Spleen (tissue), 13 donors: ENCODE measurements at places on chromosomes 7 and 10. TPM values are rescaled to one million over a fixed set of nuclear protein-coding genes. Genes with fewer than 3 reads are reported as not detected.

Gene GPR146
- 18.4 TPM for total RNA-seq

Gene CC2D2B
- total RNA-seq = 3.3 TPM

Gene MYOZ1
- total RNA-seq = 2.1 TPM

Gene BAMBI
- total RNA-seq = 26.6 TPM

DNA sequence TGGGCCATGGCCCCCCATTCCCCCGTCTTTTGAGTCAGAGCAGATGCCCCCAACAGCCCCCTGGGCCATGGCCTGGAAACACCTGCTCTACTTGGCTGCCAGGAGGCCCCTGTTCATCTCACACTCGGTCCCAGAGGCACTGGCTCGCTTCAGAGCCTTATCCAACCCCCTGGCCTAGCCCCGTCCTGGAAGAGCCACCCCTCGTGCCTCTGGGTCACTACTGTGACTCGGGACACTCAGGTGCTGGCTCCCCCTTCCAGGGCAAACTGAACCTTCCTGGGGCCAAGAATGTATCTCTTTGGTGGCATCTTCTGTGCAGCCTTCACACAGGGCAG is 7.0 kb downstream of the POLR2J start:
- no peak overlapping the region for H3K4me3 ChIP-seq
- H3K4me1 ChIP-seq = peaks cover 36% of the 10 kb centered on the region
- H3K27ac ChIP-seq = no peak overlapping the region
- peaks cover 45% of the 10 kb centered on the region for H3K36me3 ChIP-seq
- H3K27me3 ChIP-seq = no peaks in the 10 kb centered on the region
- peak; percentile 68 for DNase-seq

GRCh38 chr10:34786464-34786863 is 28.6 kb downstream of the PARD3 start:
- H3K36me3 ChIP-seq = no peaks in the 10 kb centered on the region
- H3K4me3 ChIP-seq = no peak overlapping the region
- H3K4me1 ChIP-seq = peaks cover 3% of the 10 kb centered on the region
- DNase-seq = no peak
